ENCODE measurements at places on chromosomes 5 and 9. TPM values are rescaled to one million over a fixed set of nuclear protein-coding genes. Genes with fewer than 3 reads are reported as not detected.

Gene CBY3
- total RNA-seq = not detected

DNA sequence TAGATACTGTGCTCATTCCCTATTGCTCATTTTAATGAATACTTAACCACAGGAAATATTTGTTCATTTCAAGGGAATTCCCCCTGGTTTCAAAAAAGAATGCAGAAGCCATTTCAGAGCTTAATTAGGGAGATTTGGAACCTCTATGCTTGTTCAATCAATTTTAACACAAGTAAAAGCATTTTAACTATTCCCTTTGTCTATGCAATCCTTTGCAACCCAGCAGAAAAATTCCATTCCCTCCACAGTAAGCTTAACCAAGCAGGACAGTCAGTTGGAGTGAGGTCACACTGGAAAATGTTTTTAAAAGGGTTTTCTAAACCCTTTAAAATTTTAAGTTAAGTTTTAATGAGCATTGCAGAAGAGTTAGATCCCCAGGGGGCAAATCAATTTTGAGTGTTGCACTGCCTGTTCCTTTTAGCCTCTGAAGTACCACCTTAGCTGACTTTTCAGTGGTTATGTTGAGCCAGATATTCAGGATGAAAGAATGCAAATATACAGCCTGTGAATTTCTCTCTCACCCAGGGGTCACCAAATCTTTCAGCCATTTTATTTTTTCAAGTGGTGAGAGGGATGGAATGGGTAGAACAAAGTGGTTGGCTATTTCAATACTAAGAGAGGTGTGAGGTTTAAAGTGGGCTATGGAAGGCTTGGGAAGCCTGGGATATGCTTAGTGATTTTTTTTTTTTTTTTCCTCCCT lies 356.2 kb upstream of the NUDT12 start:
- no peak for DNase-seq

Gene CAMK2A
- total RNA-seq = not detected

GRCh38 chr9:68546596-68547390 lies 6.1 kb upstream of the TMEM252 start:
- DNase-seq = no peak

DNA sequence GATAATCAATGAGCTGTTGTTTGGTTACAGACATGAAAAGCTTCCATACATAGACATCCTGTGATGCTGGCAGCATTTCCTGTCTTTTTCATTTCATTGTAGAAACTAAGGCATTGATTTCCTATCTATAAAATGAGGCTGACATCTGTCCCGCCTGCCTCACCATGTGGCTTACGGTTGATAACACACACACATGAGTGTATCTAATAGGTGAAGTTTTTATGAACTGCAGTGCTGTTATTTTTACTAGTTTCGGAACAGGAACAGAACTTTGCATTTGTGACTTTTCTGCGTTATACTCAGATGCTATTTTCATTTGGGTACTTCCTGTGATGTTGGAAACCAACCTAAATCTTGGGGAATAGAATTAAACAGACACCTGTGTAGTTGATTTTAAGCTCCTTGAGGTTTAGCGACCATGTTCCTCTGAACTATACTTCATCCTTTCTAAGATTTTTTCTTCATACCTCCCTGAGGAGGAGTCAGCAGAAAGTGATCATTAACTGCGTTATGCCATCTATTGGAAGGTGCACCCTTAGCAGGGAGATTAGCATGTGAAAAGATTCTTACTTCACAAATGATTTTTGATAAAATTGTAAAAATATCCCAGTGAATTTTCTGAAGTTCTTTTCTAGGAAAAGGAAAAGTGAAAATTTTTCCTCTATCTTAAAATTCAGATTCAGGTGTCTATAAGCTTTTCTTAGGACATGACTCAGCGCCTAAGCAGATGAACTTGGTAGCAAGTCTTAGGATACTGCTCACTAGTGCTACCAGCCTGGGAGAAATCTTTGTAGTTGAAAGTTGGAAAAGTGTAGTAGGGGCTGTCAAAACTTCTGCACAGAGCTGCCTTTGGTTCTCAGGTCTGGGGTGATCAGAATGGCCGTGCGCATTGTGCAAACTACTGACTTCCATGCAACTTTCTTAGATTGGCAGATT lies 134.5 kb downstream of the TRIO start:
- no peak for DNase-seq
